ENCODE measurements at places on chromosomes 1 and 21.
A peak's percentile ranks its signal among the peaks of the same experiment; 100 is the strongest.

DNA sequence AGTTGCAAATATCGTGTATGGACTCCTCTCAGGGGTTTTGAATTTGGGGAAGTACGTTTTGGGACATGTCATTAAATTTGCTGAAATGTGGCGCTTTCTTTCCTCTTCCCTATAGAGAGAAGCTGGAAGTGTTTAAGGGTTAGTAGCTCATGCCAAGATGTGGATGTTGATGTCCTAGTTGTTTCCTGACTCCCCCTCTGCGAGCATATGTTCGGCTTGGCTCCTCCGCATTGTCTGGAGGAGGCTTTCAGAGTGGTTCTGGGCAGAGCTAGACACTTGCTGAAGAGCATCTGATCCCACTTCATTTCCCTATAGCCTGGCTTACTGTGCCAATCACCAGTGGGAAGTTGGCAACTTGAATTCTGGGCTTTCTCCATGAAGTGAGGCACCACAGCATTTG is 347.4 kb upstream of the B3GALT2 start:
- DNase-seq, result peak; percentile 20

DNA sequence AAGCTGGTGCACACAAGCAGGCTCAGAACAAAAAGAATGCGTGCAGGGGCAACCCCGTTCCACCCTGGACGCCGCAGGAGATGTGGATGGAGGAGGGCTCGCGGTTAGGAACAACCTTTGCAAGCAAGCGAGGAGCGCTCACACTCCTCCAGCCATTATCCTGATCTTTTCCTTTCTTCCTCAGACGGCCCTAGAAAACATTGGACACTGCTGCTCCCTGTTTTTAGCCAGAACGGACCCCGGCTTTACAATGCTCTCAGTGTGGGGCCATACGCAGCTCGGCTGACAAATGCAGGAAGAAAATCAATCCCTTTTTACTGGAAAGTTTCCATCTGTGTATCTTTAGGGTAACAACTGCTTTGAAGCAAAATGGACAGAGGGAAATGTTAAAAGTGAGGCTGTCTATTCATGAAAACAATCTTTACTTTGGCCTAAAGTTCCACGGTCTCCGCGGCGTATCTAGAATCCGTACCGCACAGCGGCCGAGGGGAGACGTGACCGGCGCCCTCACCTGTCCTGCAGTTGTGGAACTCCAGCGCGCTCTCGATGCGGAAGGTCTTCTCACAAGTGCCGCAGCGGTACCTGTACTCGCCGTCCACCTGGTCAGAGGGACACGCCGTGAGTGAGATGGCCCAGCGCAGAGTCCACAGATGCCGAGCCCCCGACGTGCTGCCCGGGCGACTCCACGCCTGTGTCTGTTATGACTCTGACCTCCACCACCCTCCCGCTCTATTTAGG is 44.0 kb downstream of the PRDM15 start:
- DNase-seq, result no peak

- no peak for DNase-seq
Observed at GRCh38 chr1:248748211-248748610, 7.3 kb downstream of the LYPD8 start.

- peak; percentile 11 for DNase-seq
Observed at GRCh38 chr1:2413495-2414296, 1.3 kb upstream of the PEX10 start.

GRCh38 chr1:56626546-56626945 is 18.6 kb upstream of the PRKAA2 start:
- DNase-seq, result no peak

GRCh38 chr21:34351786-34352241 is 12.0 kb upstream of the KCNE2 start:
- peak; percentile 58 for DNase-seq

GRCh38 chr1:28370239-28371009 is 884 bp downstream of the PHACTR4 start:
- DNase-seq, result peak; percentile 21

DNA sequence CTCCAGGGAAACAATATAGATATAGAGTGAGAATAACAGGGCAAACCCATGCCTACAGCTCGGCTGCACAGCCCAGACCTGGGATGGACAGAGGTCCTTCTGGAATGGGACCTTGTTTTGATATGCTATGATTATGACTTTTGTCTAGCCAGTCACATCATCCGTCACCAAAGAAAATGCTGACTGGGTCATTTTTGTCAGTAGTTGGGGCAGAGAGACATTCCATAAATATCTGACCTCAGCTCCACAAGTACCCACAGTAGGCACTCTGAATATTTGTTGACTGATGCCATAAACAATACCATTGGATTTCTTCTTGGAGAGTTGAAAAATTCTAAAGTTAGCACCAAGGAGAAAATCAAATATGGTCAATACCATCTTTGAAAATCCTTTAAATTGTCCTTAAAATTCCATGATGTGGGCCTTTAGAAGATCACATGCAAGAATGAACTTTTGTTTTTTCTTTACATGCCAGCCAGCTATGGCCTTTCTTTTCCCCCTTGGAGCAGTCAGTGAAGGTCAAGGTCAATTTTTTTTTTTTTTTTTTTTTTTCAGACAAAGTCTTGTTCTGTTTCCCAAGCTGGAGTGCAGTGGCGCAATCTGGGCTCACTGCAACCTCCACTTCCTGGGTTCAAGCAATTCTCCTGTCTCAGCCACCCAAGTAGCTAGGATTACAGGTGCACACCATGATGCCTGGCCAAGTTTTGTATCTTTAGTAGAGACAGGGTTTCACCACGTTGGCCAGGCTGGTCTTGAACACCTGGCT is 7.3 kb downstream of the TMCO4 start:
- DNase-seq, result no peak

DNA sequence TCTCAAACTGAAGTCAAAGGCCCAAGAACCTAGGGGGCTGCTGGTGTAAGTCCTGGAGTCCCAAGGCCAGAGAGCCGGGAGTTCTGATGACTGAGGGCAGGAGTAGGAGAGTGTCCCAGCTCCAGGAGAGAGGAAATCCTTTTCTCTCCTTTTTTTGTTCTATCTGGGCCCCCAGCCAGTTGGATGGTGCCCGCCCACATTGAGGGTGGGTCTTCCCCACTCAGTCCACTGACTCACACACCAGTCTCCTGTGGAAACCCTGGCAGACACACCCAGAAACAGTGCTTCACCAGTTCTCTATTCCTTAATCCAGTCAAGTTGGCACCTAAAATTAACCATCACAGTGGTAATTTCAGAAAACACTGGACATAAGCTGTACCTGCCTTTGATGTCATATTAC is 12.7 kb upstream of the WDR26 start:
- no peak for DNase-seq

GRCh38 chr21:28974531-28975227 is 18.0 kb downstream of the LTN1 start:
- DNase-seq, result no peak

DNA sequence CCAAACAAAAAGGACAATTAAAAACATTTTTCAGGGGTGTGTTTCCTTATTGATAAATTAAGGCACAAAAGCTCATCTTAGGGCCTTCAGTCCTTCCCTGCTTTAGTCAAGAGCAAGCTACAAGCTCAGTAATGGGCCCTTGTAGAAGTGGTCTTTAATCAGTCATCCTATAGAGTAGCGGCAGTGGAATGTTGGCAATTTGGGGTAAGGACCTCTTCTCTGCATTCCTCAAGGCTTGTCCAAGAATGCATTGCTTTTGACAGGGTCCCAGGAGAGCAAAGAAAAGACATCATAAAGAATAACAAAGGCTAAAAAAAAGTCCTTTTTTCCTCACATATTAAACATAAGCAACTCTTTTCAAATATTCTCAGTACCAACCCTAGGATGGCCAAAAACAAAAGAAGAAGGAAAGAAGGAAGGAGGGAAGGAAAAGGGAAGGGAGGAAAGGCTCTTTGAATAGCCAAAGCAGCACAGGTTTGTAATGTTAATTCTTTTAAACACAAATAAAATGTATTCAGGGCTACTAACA is 27.3 kb upstream of the CAMK1G start:
- DNase-seq, result no peak

DNA sequence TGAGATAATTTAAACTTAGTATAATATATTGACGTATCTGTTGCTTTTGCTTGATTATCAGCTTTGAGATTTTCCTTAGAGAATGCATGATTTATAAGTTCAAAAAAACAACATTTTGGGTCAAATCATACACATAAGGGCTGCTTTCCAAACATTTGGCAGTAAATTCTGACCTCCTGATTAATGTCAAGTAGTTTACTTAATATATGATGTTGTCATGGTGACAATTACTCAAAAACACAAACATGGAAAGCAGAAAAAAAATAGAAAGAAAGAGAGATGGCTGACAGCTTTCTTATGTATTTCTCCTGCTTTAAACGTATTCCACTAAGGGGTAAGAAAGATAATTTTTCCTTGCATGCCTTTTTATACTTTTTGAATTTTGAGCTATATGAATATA is 258.2 kb upstream of the C1orf105 start:
- no peak for DNase-seq

- no peak for DNase-seq
Observed at GRCh38 chr1:195071461-195071860, 1536.8 kb downstream of the KCNT2 start.

DNA sequence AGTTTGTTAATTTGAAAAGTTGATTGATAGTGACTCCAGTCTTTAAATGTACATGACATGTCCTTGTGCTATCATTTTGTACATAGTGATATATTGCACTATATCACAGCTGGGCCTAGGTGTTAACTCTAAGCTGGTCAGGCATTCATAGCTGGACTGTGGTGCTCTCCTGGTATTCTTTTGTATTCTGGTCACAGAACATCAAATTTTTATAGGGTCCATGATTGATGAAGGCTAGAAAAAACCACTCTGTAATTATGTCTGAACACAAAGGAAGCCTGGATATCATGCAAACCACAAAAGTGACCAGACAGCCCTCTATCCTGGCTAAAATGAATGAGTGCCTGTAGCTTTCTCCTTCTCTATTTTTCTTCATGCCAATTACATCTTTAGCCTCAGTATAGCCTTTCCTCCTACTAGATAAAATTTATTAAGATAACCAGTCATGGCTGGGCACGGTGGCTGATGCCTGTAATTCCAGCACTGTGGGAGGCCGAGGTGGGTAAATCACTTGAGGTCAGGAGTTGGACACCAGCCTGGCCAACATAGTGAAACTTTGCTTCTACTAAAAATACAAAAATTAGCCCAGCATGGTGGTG is 134.9 kb upstream of the B3GALT2 start:
- DNase-seq, result no peak

GRCh38 chr1:226420897-226421296 is 13.0 kb upstream of the PARP1 start:
- DNase-seq, result peak; percentile 15

GRCh38 chr1:1755426-1755825 is 22.8 kb downstream of the NADK start:
- DNase-seq, result no peak

- DNase-seq, result no peak
Observed at GRCh38 chr1:66760506-66760905, 8.2 kb downstream of the DYNLT5 start.

- DNase-seq, result peak; percentile 57
Observed at GRCh38 chr1:165397944-165398343, 41.4 kb upstream of the LMX1A start.

GRCh38 chr1:64564891-64565290 is 95.0 kb downstream of the CACHD1 start:
- no peak for DNase-seq

DNA sequence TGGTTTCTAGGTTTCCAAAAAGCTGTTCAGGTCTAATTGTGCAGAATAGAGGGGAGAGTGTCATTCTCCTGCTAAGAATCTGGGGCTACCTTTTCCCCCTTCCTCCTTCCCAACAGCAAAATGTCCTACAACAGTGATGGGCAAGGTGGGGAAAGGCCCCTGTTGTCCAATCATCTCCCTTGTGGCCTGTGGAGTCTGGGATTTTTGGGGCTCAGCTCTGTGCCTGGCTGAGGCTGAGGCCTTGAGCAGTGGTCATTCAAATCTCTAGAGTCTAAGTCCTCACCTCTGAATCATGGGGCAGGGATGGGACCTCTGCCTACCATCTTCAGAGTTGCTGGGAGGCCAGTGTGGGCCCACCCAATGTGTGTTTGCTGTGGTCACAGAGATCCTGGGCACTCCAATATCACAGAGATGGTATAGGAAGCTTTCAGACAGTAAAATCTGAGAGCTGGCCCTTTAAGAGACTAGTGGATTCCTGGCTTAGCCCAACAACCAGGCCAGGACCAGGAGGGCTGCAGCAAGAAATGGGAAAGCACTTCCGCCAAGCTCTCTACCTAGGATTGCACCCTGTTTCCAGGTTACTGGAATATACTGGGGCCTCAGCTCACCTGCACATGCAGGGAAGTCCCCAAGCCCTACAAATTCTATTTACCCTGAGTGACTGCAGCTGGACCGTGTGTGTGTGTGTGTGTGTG is 28.5 kb upstream of the TENT5C start:
- no peak for DNase-seq

GRCh38 chr1:233180641-233181364 is 114.7 kb downstream of the PCNX2 start:
- DNase-seq, result no peak

GRCh38 chr1:88701275-88701674 is 17.2 kb downstream of the PKN2 start:
- peak; percentile 93 for DNase-seq

DNA sequence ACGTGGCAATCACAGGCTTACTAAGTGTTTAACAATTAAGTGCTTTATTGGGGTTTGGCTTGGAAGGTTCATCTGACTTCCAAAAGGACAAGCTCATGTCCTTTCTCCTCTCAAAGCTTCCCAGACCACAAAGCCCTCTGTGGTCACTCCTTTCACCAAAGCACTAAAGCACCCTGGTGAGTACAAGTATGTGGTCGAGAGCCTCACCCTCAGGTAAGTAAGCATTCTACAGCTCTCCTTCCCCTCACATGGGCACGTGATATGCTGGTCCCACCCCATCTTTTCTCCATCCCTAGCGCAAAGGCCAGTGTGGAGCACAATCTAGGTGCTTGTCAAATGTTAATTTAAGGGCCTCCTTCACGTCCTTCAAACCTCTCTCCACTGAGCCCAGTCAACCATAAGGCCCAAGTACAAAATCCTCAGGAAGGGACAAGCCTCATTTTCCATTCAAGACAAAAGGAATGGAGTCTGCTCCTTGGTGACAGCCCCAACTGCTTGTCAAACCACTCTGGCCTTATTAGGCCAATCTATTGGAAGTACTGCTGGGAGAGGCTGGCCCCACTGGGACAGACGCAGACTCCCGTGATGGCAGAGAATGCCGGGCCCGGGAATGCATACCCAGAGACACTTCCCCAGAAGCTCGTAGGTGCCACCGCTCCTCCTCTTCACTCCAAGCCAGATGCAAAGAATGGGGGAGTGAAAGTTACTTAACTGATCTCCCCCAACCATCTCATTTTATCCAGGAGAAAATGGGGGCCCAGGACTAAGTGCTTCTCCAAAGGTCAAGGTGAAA is 7.8 kb downstream of the STMN1 start:
- DNase-seq, result peak; percentile 15

Measured in MV-4-11 (cell line).